ENCODE measurements at places on chromosomes 11 and 22.

DNA sequence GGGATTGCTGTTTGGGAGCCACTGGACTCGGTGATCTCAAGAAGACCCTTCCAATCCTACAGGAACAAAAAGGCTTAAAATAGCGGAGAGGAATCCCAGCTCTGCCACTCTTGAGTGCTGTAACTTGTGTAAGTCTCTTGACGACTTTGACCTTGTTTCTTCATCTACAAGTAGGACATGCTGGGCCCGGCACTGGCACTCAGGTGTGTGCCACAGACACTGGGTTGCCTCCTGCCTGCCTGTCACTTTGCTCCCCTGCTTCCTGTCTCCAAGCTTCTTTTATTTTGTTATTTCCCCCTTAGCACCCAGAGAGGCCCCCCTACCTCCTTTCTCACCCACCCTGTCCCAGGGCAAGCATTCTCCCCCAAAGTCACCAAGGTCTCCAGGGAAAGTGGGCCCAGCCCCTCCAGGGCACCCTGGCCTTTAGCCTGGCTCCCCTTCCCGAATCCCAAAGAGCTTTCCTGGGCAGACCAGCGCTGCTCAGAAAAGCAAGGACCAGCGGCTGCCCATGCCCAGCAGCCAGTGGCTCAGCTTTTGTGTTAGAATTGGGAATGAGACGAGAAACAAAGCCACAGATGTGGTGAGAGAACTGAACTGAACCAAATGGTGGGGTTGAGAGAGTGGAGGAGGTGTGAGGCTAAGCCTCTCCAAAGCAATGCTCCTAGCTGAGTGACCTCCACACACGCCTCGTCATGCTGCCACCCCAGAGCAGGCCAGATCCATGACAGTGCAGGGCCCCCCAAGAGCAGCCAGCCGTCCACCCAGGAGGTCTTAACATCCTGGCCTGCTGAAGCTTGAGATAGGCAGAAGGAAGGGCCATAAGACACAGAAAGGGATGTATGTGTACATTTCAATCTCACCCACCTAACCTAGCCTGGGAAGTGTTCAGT lies 4.5 kb downstream of the TRIM29 start:
- no peak for DNase-seq

DNA sequence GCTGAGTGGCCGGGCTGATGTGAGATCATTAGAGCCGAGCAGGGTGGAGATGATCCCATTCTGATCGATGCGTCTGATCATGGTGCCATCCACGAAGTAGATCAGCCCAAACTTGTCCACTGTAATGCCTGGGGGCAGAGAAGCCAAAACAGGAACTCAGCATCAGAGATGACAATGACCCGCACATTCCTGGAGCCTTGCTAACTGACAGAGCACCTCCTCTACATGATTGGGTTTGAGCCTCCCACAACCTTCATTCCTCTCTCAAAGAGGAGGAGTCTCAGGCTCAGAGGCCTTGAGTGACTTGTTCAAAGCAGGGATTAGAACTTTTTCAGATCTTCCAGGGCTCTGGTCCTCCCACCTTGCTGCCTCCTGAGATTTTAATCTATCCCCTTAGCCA lies 133.7 kb upstream of the NARS2 start:
- DNase-seq, result no peak

GRCh38 chr11:106552694-106553203 lies 465.5 kb downstream of the GUCY1A2 start:
- no peak for DNase-seq

DNA sequence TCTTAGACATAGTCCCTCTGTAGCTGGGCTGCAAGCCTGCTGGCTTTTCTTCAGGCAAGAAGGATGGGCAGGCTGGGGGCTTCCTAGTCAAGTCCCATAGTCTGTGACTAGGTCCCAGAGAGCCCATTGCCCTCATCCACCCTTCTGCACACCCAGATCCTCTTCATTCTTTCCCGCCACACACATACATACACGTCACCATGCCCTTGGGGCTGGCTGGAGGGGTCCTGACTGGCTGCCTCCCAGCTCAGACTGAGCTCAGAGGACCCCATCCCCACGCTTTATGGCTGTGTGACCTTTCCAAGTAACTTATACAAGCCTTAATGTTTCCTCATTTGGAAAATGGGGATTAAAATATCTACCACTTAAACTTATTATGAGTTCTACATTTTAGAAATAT lies 13.5 kb upstream of the PPFIBP2 start:
- DNase-seq, result no peak

- no peak for DNase-seq
Measured at GRCh38 chr11:36657610-36658267, 59.7 kb upstream of the RAG2 start.

DNA sequence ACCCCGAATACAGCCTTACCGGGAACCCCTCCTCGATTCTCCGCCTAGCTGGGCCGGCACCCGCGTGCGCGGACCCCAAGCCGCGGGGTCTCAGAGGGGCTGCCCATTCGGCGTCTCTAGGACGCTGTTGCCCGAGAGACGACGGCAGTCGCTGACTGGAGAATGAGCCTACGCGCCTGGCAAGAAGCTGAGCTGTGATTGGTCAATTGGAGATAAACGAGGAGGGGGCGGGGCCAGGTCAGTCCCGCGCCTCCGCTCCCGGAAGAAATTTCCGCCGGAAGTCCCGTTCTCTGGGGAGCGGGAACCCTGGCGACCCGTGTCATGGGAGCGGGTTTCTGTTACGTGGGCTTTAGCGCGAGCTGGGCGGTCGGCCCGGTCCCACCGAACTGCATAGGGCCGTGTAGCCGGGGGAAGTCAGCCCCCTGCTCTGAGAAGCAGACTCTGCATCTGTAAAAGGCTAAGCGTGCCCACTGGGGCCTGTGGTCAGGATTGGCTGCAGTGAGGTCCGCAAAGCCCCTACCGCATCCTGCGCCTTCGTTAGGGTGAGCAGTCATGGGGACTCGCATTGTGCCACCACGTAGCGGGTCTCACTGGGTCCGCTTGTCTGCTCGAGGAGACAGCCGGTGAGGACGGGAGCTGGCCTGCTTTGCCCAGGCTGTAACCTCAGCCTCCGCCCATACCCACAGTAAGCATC lies at the start of gene EFCAB6:
TSS of gene EFCAB6 (minus strand) at position 157 of the 694 bp plus-strand sequence. CDS start 29,987 bp downstream, outside the sequence.
- DNase-seq, result peak; percentile 92
